ENCODE measurements at places on chromosomes 4 and X. TPM values are rescaled to one million over a fixed set of nuclear protein-coding genes. Genes with fewer than 3 reads are reported as not detected.

The PABPC4L gene
- total RNA-seq = 0.25 TPM

The PRDM5 gene
- total RNA-seq = 7.3 TPM

GRCh38 chr4:26023203-26023972 lies 109.4 kb downstream of the SMIM20 start:
- DNase-seq = no peak

DNA sequence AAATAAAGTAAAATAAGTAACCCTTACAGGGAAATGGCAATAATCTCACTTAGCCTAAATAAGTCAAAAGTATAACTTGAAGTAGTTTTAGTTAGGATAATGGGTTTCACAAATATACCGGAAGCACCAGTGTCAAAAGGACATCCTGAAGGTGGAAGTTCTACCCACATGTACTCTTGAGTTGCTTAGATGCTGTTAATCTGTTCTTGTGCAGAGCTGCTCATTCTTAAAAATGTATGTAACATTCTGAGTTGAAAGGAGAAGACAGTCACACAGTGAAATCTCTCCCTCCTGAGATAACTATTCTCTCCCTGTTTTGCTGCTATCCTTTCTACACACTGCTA lies 11.2 kb upstream of the CCNG2 start:
- DNase-seq = no peak

- no peak for DNase-seq
These were observed 472.2 kb upstream of the TENM3 start for GRCh38 chr4:181770971-181771370.

DNA sequence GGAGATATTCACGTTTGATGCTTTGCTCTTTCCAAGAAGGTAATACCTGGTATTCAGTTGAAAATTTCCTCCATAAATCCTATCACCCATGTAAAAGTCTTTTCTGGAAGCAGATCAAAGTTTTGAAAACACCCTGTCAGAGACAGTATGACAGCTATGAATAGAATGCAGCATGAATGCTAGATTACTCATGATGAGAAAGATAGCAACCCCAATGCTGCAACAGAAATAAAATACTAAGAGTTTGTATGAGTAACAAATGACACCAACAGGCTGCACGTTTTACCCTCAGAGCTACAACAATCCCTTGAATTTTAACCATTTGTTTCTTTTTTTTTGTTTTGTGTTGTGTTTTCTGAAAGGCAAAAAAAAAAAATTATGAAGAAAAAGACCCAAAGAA lies 108.6 kb downstream of the ARHGAP6 start:
- DNase-seq = peak; percentile 50

- no peak for DNase-seq
These were observed 374.8 kb downstream of the GPAT3 start for GRCh38 chr4:83910693-83911092.

GRCh38 chr4:43337707-43338106 lies 445.2 kb downstream of the GRXCR1 start:
- DNase-seq = no peak

GRCh38 chr4:38306482-38307071 lies 346.4 kb downstream of the PTTG2 start:
- DNase-seq = no peak

DNA sequence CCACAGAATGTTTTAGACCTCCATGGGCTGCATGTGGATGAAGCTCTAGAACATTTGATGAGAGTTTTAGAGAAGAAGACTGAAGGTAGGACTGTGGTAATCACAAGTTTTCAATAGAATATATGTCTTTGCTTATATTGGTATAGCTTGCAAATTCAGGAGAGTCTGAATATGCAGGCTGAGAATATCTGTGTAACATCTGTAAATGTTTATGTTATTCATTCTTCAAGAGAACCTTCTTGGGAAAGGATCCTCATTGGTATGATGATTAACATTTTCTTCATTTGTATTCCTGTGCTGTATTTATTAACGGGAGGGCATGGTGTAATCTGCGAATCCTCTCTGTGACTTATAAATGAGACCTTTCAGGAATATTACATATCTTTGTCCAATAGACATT lies 52.1 kb upstream of the RHOH start:
- no peak for DNase-seq

DNA sequence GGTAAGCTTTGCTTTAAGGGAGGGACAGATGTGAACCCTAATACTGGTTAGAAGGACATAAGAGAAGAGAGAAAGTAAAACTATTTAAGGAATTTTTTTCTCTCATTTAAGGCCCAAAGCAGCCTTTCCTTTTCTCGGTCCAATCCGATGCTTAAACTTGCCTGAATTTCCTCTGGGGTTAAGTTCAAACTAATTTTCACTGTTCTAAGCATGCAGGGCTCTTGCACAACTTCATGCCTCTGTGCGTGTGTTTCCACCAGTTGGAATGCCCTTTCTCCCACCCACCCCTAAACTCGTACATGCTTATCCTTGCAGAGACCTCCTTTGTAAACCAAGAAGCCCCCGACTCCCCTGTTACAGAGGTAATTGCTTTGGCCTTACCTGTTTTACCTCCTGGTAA lies 204.7 kb downstream of the CBR4 start:
- DNase-seq = no peak

GRCh38 chr4:176439611-176440010 lies 119.8 kb downstream of the SPCS3 start:
- DNase-seq = no peak

DNA sequence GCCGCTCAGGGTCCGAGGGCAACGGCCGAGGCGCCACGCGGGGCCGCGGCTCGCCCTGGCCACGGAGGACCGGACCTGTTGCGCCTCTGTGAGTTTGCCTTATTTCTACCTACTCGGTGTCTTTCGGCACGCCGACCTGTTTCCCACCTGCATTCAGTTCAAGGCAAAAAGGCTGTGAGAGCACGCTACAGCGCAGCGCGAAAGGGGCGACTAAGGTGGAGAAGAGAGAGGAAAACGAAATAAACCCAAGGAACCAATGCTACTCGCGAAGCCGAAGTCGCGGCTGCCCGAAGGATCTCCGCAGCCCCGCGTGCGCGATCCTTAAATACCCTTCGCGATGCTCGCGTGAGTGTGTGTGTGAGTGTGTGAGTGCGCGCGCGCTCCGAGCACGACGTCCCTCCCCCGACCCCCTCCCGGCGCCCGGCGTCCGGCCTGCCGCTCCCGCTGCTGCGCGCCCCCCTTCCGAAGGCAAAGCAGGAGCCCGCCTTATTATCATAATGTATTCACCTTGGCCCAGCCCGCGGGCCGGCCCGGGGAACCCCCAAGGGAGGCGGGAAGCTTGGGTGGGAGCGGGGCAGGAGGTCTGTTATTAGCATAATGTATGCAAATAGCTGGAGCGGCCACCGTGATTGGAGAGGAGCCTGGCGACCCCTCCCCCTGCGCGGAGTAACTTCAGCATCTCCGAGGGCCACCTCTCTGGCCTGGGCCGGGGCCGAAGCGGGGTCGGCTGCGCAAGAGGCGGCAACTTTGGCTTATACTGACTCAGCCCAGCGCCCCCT lies at the start of gene COL25A1:
COL25A1 (minus strand) TSS at position 298 of the 779 bp plus-strand sequence.
- DNase-seq = no peak

- no peak for DNase-seq
These were observed 105.2 kb upstream of the ADRA2C start for GRCh38 chr4:3660928-3661515.
